ENCODE measurements at places on chromosomes 3 and 15. TPM values are rescaled to one million over a fixed set of nuclear protein-coding genes. Genes with fewer than 3 reads are reported as not detected.
A peak's percentile ranks its signal among the peaks of the same experiment; 100 is the strongest.

- no peak for DNase-seq
- no peaks in the 10 kb centered on the region for H3K36me3 ChIP-seq
- H3K4me1 ChIP-seq: no peaks in the 10 kb centered on the region
- H3K27me3 ChIP-seq: no peaks in the 10 kb centered on the region
These were observed 513.6 kb upstream of the KCNMB2 start for GRCh38 chr3:178022599-178022998.

DNA sequence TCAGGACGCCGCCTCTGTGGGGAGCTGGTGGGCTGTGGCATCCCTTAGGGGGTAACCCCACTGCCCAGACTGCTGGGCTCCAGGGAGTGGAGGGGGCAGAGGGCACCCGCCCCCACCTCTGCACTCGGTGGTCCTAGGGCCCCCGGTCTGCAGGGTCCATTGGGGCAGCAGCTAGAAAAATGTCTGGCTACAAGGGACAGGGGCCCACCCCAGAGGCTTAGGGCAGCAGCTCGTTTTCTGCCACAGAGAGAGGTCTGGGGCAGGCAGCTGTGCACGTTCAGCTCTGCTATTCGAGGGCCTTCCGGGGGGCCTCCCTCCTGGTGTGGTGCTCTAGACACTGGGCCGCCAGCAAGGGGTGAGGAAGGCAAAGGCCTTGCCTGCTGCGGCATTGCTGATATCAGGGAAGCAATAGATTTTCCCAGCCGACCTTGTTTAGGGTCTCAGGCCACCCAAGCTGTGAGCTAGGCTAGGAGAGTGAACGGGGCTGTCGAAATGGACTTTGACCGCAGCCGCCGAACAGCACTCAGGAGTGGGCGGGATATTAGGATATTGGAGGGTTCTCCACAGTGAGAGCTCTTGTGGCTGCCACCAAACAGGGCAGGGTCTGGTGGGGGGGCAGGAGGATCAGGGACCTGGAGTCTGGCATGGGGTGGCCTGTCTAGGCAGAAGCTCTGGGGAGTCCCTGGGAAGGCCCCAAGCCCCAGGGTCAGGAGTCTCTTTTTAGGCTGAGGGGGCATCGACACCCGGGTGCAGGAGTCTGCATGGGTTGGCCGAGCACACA, 61.4 kb upstream of the KLF13 start:
- no peak overlapping the region for H3K4me3 ChIP-seq
- no peaks in the 10 kb centered on the region for H3K4me1 ChIP-seq

DNA sequence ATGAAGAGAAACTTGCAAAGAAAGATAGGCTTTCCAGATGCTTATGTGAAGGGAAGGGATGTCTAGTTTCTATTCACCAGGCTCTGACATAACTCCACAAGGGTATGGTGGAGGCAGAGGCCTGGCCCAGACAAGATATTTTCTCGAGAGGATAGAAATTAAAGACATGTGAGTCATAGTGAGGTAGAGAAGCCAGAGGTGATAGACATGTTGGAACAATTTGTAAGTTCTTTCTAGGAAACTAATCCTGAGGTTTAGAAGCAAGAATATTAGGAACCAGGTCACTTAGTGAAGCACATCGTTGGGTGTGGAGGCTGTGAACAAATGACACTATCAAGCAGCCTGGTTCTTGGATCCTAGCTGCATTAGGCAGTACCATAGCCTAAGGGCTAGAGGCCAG, 176.9 kb downstream of the BBX start:
- H3K27me3 ChIP-seq: no peaks in the 10 kb centered on the region
- no peak for DNase-seq
- H3K4me1 ChIP-seq: no peaks in the 10 kb centered on the region
- no peak overlapping the region for H3K27ac ChIP-seq
- H3K4me3 ChIP-seq: no peak overlapping the region
- H3K36me3 ChIP-seq: no peaks in the 10 kb centered on the region

GRCh38 chr3:87145553-87145952, 81.6 kb upstream of the CHMP2B start:
- no peak overlapping the region for H3K4me3 ChIP-seq
- DNase-seq: no peak

DNA sequence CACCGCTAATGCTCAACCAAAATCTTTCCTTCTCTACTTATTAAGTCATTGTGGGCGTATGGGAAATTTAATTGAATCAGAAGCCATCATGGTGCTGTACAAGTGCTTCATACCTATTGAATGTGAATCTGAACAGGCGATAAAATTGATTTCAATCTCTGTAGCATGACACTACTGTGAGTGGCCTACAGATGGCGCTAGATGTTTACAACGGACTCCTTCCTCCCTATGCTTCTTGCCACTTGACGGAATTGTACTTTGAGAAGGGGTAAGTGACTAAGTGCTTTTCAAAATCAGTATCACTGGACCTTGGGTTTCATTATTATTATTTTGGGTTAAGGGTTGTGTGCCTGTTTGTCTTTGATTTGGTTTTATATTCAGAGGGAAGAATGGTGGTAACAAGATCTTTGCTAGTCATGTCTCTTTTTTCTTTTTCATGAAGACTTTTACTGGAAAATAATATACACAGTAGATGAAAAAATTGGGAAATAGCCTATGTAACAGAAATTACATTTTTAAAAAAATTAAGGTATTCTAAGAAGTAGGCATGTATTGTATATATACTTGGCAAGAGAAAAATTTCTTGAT, 35.4 kb downstream of the ACP3 start:
- H3K4me1 ChIP-seq: no peaks in the 10 kb centered on the region
- no peaks in the 10 kb centered on the region for H3K36me3 ChIP-seq
- DNase-seq: peak; percentile 56
- no peaks in the 10 kb centered on the region for H3K27me3 ChIP-seq

- DNase-seq: no peak
- no peak overlapping the region for H3K4me3 ChIP-seq
- H3K36me3 ChIP-seq: no peaks in the 10 kb centered on the region
- H3K27ac ChIP-seq: no peak overlapping the region
- H3K27me3 ChIP-seq: no peaks in the 10 kb centered on the region
- H3K4me1 ChIP-seq: no peaks in the 10 kb centered on the region
These were observed 5.0 kb downstream of the MITF start for GRCh38 chr3:69743975-69744906.

- H3K4me1 ChIP-seq: peaks cover 7% of the 10 kb centered on the region
- no peak overlapping the region for H3K4me3 ChIP-seq
- DNase-seq: no peak
- H3K27ac ChIP-seq: no peak overlapping the region
- H3K27me3 ChIP-seq: no peaks in the 10 kb centered on the region
These were observed 12.9 kb downstream of the PPM1L start for GRCh38 chr3:160768918-160769317.

GRCh38 chr3:134647902-134648760, 2.7 kb downstream of the KY start:
- H3K36me3 ChIP-seq: no peaks in the 10 kb centered on the region
- no peak overlapping the region for H3K4me3 ChIP-seq
- DNase-seq: no peak
- H3K27me3 ChIP-seq: no peaks in the 10 kb centered on the region

DNA sequence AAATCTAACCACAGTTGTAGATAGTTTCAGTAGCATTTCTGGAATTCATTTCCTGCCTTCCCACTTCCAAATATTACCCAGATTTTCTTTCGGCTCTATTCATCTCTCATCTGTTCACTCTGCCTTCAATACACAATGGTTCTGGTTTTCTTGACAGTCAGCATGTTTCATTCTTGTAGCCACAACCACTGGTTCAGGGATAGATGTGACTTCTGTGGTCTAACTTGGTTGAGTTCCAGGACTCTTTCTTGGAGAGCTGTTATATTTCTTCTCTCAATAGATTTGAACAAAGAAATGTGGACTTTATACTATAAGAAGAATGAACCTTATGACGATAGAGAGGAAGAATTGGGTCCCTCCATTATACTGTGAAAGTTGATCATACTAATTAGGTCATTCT, 228.8 kb downstream of the NSUN3 start:
- no peaks in the 10 kb centered on the region for H3K4me1 ChIP-seq
- no peak overlapping the region for H3K27ac ChIP-seq
- no peak for DNase-seq
- H3K4me3 ChIP-seq: no peak overlapping the region
- H3K27me3 ChIP-seq: no peaks in the 10 kb centered on the region

- H3K4me1 ChIP-seq: peaks cover 3% of the 10 kb centered on the region
- H3K4me3 ChIP-seq: no peak overlapping the region
- H3K27ac ChIP-seq: no peak overlapping the region
- H3K27me3 ChIP-seq: no peaks in the 10 kb centered on the region
These were observed 38.4 kb downstream of the SLCO3A1 start for GRCh38 chr15:91891788-91892345.

DNA sequence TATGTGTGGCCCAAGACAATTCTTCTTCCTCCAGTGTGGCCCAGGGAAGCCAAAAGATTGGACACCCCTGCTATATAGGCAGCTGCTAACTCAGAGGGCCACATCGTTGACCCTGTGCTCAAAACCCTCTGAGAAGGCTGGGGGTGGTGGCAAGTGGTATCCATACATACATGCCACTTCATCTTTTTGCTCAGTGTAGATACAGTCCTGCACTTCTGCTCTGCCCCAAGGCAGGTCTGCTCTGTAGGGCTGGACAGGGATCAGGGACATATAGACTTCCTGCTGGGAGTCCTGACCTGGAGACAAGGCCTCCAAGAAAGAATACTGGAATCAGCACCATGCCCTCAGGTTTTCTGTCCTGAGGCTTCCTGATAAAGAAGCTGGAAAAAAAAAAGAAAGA, 4.5 kb upstream of the HCN4 start:
- H3K4me1 ChIP-seq: no peaks in the 10 kb centered on the region
- no peak for DNase-seq
- peaks cover 20% of the 10 kb centered on the region for H3K27me3 ChIP-seq
- no peaks in the 10 kb centered on the region for H3K36me3 ChIP-seq

DNA sequence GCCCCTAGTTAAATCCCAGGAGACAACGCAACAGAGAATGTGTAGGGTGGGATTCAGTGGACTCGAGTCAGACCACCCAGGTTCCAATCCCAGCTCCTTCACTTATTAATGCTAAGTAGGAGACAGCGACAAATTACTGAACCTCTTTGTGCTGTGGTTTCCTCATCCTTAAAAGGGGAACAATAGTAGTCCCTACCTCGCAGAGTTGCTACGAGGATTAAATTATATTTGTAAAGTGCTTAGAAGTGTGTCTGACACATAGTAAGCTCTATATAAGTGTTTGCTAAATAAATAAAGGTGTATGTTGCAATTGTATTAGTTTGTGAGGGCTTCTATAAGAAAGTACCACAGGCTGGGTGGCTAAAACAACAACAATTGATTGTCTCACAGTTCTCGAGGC, 58.0 kb upstream of the PPARG start:
- H3K4me3 ChIP-seq: no peak overlapping the region
- H3K36me3 ChIP-seq: no peaks in the 10 kb centered on the region
- no peak overlapping the region for H3K27ac ChIP-seq
- DNase-seq: no peak
- no peaks in the 10 kb centered on the region for H3K27me3 ChIP-seq

The SH2D7 gene
- not detected for total RNA-seq

The CPEB1 gene
- not detected for total RNA-seq

The MYZAP gene
- not detected for total RNA-seq

The DUOXA1 gene
- not detected for total RNA-seq

The TIGIT gene
- 0.34 TPM for total RNA-seq

The SLC24A5 gene
- not detected for total RNA-seq

The CLDN18 gene
- not detected for total RNA-seq

The CIB2 gene
- total RNA-seq: 0.74 TPM

The CTXN2 gene
- total RNA-seq: not detected

The SLC9A9 gene
- total RNA-seq: 1.3 TPM

The GOLGA8M gene
- 6.1 TPM for total RNA-seq
